Stimulated activated memory B cell treated with anti-CD40 and anti-IgM and Interleukin-4, amounts not matched to agents 10 μg/mL and 1 μg/mL and 100 μg/mL, for 72 hours (primary cell): ENCODE measurements at places on chromosomes 13 and 19.

GRCh38 chr19:49436381-49437017 lies 4.8 kb downstream of the SLC17A7 start:
- no peak overlapping the region for H3K4me3 ChIP-seq
- peaks cover 51% of the 10 kb centered on the region for H3K4me1 ChIP-seq
- no peak overlapping the region for H3K27ac ChIP-seq
- H3K27me3 ChIP-seq, result peaks cover 99% of the 10 kb centered on the region
- no peaks in the 10 kb centered on the region for H3K36me3 ChIP-seq
- no peak for ATAC-seq

- ATAC-seq, result peak; percentile 55
- H3K36me3 ChIP-seq, result peaks cover 19% of the 10 kb centered on the region
- H3K27me3 ChIP-seq, result no peaks in the 10 kb centered on the region
- H3K4me1 ChIP-seq, result peaks cover 22% of the 10 kb centered on the region
Observed at GRCh38 chr13:113812178-113813040, 51.5 kb downstream of the GAS6 start.

DNA sequence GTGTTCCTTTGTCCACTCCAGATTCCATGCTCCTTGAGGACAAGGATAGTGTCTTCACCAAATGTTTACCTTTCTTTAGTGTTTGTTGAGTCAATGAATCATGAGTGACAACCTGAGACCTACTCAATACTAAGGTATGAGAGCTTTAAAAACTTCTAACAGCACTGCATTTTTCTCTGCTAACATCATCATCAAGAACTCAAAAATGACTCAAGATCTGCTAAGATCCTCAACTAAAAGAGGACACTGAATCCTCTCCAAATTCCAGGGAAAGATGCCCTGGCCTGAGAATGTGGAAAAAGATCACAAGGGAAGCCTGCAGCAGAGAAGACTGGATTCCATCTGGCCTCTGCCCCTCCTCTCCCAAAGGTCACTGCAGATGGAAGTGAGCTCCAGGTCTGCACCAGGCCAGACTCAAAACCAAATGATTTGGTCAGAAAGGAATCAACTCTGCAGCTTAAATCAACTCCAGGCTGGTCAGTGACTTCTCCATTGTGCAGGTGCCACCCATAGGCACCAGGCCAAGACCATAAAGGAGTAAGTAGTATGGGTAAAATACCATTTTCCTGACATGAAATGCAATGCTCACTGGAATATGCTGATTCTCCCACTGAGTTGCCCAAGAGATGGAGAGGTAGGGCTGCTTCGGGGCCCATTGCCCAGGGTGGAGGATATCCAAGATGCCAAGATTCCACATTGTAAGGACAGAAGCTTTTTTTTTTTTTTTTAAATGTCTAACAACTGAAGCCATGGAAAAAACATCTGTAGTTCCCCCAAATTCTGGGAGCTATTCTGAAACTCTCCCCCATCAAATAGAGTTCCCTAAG lies 89.5 kb upstream of the DOCK9 start:
- H3K27ac ChIP-seq, result no peak overlapping the region
- peaks cover 38% of the 10 kb centered on the region for H3K4me1 ChIP-seq
- H3K4me3 ChIP-seq, result no peak overlapping the region
- H3K36me3 ChIP-seq, result peaks cover 13% of the 10 kb centered on the region

DNA sequence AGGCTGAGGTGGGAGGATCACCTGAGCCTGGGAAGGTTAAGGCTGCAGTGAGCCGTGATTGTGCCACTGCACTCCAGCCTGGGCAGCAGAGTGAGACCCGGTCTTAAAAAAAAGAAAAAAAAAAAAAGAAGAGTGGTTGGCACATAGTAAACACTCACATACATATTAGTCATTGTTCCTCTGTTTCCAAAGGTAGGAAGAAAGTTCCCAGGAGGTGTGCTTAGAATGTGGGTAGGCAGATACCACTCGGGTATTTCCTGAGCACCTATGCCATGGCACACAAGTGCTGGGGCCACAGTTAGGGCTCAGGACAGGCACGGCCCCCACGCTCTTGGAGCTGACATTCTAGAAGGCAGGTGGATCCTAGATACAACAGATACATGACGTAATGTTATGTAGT lies 41.4 kb downstream of the SIPA1L3 start:
- H3K4me1 ChIP-seq, result peaks cover 49% of the 10 kb centered on the region
- no peak overlapping the region for H3K4me3 ChIP-seq
- H3K36me3 ChIP-seq, result peaks cover 22% of the 10 kb centered on the region
- no peaks in the 10 kb centered on the region for H3K27me3 ChIP-seq
- peak overlapping the region; percentile 65 for H3K27ac ChIP-seq
- no peak for ATAC-seq

- H3K27me3 ChIP-seq, result peaks cover 9% of the 10 kb centered on the region
- H3K27ac ChIP-seq, result no peak overlapping the region
- no peak for ATAC-seq
- H3K36me3 ChIP-seq, result no peaks in the 10 kb centered on the region
- H3K4me1 ChIP-seq, result no peaks in the 10 kb centered on the region
- H3K4me3 ChIP-seq, result no peak overlapping the region
Observed at GRCh38 chr13:39789451-39789850, 134.0 kb downstream of the COG6 start.

DNA sequence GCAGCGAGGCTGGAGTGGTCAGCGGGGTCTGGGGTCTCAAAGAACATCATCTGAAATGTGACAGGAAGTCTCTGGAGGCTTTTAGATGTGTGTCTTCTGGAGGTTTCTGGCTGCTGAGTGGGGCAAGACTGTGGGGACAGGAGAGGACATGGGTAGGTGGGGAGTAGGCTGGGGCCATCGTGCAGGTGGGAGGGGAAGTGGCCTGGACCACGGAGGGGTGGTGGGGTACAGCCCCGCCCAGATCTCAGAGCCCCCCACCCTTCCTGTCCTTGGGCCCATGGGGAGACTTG lies 6.2 kb downstream of the AP1M1 start:
- no peak for ATAC-seq
- H3K27me3 ChIP-seq, result no peaks in the 10 kb centered on the region
- peak overlapping the region; percentile 95 for H3K27ac ChIP-seq
- H3K4me1 ChIP-seq, result peaks cover 51% of the 10 kb centered on the region

GRCh38 chr13:20987599-20987998 lies 73.8 kb downstream of the LATS2 start:
- no peaks in the 10 kb centered on the region for H3K4me1 ChIP-seq
- peaks cover 9% of the 10 kb centered on the region for H3K27me3 ChIP-seq
- no peak overlapping the region for H3K27ac ChIP-seq
- no peak overlapping the region for H3K4me3 ChIP-seq

DNA sequence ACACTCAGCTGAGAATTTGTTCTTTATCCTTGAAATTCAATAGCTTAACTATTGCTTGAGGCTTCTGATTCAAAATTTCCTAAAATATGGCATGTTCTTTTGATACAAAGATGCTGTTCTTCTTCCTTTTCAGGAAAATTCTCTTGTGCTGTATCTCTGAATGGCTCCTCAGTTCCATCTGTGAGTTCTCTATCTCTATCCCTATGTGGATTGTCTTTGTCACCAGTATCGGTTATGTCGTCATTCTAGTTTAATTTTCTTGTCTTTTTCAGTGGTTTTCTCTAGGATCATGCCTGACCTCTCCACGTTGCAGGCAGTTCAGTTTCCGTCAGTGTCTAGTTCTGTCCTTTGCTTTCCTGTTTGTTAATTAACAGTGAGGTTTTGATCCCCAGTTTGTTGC lies 104.6 kb upstream of the GJB6 start:
- no peak for ATAC-seq
- H3K36me3 ChIP-seq, result no peaks in the 10 kb centered on the region
- H3K27me3 ChIP-seq, result no peaks in the 10 kb centered on the region
- H3K27ac ChIP-seq, result no peak overlapping the region
- peaks cover 6% of the 10 kb centered on the region for H3K4me1 ChIP-seq

GRCh38 chr13:47397739-47398138 lies 500.9 kb upstream of the HTR2A start:
- H3K36me3 ChIP-seq, result no peaks in the 10 kb centered on the region
- no peaks in the 10 kb centered on the region for H3K27me3 ChIP-seq
- no peak overlapping the region for H3K27ac ChIP-seq
- no peak overlapping the region for H3K4me3 ChIP-seq
- no peak for ATAC-seq

GRCh38 chr13:29594303-29594709 lies 1.2 kb downstream of the SLC7A1 start:
- peaks cover 58% of the 10 kb centered on the region for H3K4me1 ChIP-seq
- H3K27me3 ChIP-seq, result no peaks in the 10 kb centered on the region
- peak overlapping the region; percentile 87 for H3K27ac ChIP-seq

GRCh38 chr19:10112037-10112761 lies 706 bp downstream of the P2RY11 start:
- peaks cover 84% of the 10 kb centered on the region for H3K4me1 ChIP-seq
- ATAC-seq, result peak; percentile 14
- peak overlapping the region; percentile 91 for H3K27ac ChIP-seq

GRCh38 chr13:97468331-97468730 lies 34.4 kb downstream of the RAP2A start:
- H3K4me3 ChIP-seq, result no peak overlapping the region
- no peaks in the 10 kb centered on the region for H3K27me3 ChIP-seq
- no peaks in the 10 kb centered on the region for H3K4me1 ChIP-seq

- H3K4me3 ChIP-seq, result no peak overlapping the region
- H3K36me3 ChIP-seq, result peaks cover 40% of the 10 kb centered on the region
- H3K4me1 ChIP-seq, result peaks cover 19% of the 10 kb centered on the region
- H3K27me3 ChIP-seq, result no peaks in the 10 kb centered on the region
- no peak overlapping the region for H3K27ac ChIP-seq
Observed at GRCh38 chr19:17220207-17220758, 5.1 kb downstream of the USE1 start.
